ENCODE measurements at places on chromosomes 16 and 17.

- no peak for DNase-seq
These were observed 72.5 kb upstream of the ZNF423 start for GRCh38 chr16:49928176-49929041.

GRCh38 chr17:68646626-68647526, 45.7 kb upstream of the FAM20A start:
- DNase-seq, result no peak

GRCh38 chr17:73068322-73069153, 23.9 kb downstream of the SLC39A11 start:
- DNase-seq, result no peak

- peak; percentile 68 for DNase-seq
These were observed 38.3 kb downstream of the ABCC12 start for GRCh38 chr16:48117217-48118105.

DNA sequence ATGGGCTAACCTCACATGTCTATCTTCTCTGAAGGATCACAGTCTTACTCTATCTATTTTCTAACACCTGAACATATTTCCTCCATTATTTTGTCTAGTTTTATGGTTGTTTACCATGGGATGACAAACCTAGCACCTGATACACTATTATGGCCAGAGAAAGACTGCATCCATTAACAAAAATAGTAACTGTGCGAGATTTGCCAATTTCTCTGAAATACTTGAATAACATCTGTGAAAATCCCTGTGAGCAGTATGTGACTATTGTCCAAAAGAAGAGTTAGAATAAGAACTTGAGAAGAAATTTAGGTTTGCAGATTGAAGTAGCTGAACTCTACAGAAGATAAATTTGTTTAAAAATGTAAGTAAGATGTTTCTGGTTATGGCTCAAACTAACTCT, 142.0 kb upstream of the CDH11 start:
- no peak for DNase-seq

DNA sequence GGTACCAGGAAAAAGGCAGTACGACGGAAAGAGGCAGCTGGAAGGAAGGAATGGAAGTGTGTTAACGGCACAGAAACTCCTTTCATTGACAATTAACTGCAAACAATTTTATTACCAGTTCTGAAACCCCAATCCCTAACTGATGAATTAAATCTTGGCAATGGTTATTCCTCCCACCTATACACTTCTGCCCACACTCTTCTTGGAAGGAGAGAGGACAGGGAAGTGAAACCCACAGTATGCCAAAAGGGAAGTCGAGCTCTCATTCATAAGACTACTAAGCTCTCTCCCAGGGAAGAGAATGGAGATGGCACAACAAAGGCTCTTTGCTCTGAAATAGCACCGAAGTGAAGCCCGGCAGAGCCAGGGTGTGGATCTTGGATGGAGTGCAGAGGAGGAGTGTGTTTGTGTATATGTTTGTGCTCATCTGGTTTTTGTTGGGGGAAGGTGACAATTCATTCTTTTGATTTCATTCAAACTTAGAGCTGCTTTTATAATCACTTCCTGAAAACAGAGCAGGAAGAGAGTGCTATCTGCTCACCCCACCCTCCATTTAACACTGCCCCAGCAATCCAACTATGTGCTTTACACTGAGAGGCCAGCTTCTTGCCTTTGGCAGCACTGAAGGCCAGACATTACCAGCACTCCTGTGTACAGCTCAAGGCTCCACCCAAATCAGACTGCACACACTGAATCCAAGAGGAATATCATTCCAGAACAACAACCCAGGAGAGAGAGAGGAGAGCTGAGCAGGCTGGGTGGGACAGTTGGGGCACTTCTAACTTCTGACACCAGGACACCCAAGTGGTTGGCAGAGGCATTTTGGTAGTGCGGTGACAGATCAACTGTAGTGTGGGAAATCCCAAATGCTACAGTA, 68.7 kb downstream of the HIC1 start:
- DNase-seq, result no peak

DNA sequence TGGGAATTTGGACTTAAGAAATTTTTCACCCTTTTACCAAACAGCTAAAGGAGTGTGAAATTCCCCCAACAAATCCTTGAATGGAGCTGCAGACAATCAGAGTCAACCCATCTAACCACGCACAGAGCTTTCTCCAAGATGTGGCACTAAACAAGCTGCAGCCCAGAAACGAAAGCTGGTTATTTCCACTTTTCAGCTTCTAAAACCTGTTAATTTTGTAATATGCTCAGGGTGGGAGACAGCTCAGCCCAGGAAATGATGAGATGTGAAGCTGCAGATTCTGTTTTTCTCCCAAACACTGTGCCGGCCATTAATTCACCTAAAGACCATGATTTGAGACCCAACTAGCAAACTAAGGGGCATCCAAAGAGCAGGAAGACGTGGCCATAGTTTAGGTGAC, 33.2 kb upstream of the ABR start:
- DNase-seq, result no peak

DNA sequence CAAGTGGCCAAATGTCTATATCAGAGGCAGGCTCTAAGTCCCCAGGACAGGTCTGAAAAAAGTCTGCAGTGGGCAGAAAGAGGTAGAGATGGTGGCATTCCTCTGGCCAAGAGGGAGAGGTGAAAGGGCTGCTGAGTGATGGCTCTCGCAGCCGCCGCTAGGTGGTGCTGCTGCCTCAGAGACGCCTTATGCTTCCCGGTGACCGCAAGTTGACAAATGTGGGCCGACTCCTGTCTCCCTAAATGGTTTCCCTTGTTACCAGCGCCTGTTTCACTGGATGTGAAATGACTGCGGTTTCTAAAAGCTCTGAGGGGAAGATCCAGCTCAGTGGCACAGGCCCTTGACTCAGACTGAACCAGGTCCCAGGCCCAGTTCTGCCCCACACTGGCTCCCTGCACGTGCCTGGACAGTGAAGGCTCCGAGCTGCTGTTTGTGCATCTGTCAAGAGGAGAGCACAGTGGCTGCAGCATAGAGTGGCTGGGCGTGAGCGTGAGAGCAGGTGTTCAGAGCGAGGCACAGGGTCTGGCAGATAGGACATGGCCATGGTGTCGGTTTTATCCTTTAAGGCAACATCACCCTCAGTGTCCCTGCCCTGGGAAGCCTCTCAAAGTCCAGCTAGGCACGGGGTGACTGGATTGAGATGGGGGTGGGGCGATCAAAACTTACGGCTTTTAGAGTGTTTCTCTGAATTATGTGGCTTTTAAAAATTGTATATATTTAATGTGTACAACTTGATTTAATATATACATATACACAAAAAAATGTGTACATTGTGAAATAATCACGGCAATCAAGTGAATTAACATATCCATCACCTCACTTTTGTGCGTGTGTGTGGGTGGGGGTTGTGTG, 19.9 kb downstream of the CLEC16A start:
- DNase-seq, result peak; percentile 80

DNA sequence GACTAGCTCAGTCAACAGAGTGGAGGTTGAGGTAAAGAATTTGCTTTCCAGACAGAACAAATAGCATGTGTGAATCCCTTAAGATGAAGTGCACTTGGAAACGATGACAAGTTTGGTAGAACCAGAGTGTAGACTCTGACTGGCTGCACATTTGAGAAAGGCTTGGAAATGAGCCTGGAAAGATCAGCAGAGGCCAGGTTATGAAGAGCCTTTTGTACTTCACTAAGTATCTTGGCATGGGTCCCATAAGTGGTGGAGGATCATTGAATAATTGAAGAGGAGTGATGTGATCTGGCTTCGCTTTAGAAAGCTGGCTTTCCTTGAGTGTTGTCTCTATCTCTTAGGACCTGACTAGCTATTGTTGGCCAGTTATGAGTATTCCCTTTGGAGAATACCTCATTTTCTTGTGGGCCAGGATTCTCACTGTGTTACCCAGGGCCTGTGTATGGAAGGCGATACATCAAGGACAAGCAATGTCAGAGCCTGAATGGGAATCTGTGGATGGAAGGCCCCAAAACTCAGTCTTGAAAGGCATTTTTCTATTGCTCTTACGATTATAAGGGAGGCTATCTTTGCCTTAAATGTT, 329.8 kb downstream of the UTP18 start:
- DNase-seq, result no peak

- DNase-seq, result no peak
These were observed 1.2 kb downstream of the HSDL1 start for GRCh38 chr16:84143784-84144199.

- no peak for DNase-seq
These were observed 201.5 kb upstream of the CACNG5 start for GRCh38 chr17:66633317-66633965.

DNA sequence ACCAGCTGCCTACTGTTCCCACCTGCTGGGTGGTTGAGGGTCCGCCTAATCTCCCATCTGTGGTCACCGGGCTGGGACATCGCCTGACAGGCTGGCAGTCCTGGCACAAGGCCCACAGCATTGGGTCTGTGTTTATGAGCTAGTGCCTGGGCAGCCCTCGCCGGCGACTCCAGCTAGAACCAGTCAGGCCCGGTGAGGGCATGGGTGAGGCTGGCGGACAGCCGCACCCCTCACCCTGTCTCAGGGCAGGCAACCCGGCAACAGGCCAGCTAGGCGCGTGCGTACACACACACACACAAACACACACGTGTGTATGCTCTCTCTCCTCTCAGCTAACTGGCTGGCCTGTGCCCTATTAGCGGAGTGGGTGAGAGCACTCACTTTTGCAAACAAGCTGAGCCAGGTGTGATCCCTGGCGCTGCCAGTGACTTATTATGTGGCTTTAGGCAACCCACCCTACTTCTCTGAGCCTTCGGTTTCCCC, 10.4 kb downstream of the HSD11B2 start:
- DNase-seq, result peak; percentile 77

- no peak for DNase-seq
These were observed 11.2 kb upstream of the FAM20A start for GRCh38 chr17:68612209-68612922.

DNA sequence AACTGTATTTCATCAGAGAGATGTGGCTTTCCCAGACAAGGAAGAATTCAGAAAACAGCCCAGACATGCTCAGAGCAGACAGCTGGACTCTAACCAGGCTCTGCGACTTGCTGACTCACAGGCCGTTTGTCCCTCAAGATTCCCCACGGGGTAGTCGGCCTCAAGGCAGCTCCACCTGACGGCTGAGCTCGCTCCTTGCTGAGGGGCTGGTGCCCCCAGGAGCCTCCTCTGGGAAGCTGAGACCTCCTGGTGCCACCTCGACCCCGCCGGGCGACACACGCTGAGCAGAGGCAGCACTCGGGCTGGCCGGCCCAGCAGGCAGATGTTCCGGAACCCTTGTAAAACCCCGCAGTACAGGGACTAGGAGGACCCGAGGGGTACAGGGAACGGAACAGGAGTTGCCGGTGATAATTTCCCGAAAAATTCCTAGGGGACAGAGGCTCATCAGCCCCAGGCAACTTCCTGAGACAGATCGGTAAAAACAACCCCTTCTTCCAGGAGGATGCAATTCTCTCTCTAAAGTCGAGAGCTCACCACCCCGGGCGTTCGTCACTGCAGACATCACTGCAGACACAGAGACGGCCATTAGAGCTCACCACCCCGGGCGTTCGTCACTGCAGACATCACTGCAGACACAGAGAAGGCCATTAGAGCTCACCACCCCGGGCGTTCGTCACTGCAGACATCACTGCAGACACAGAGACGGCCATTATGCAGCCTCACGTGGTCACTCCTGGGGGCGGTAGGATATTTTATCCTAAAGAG, 19.9 kb downstream of the RPH3AL start:
- no peak for DNase-seq

GRCh38 chr17:79203016-79203415, 128.4 kb downstream of the ENGASE start:
- no peak for DNase-seq

GRCh38 chr16:52546291-52547003, 496 bp downstream of the TOX3 start:
- no peak for DNase-seq

DNA sequence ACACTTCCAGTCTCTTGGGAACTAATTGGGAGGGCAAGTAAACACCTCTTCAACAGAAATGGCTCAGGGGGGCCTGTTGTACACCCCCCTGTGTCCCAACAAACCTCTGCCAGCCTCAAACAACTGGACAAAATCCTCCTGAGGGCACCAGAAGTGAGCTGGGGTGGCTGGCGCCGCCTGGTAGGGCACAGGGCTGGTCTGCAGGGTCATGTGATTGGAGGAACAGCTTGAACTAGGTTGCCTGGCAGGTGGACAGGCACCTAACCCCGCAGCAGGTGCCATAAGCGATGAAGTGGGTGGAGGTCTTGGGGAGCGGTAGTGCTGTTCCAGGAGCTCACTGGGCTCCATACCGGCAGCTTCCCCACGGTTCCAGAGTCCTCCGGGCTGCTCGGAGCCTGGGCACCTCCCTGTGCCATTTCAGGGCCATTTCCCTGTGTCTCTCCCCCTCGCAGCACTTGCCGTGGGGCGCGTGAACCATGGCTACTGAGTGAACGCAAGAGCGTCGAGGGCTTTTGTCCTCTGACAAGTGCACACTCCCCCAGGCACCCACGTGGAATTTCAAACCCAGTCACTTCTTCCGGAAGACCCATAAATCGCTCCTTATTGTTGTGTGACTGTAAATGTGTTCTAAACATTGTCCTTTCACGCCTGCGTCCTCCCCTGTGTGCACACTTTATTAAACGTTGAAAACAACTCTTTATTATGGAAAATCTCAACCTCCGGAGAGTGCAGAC, 101.5 kb downstream of the SEC14L1 start:
- DNase-seq, result no peak

DNA sequence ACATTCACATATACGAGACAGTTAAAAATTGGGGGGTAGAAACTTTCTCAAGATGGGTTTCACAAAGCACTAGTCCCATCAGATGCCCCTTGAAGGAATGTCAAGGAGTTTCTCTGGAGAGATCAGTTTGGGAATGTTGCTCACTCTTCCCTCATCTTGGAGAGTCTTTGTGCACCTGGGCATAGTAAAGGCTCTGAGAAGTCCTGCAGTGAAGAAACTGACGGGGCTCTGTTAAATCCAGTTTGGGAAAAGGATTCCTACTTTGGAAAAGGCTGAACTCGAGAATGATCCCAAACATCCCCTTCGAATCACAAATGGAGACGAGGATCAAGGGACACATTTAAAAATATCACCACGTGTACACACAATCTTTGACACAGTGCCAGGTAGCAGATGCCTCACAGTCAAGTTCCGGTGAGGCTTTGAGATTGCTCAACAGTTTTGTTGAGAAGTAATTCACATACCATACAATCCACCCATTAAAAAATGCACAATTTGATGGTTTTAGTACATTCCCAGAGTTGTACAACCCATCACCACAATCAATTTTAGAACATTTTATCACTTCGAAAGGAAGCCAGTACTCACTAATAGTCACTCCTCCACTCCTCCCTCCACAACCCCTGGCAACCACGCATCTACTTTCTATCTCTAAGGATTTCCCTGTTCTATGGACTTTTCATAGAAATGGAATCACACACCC, 203.4 kb upstream of the FOXF1 start:
- peak; percentile 60 for DNase-seq

DNA sequence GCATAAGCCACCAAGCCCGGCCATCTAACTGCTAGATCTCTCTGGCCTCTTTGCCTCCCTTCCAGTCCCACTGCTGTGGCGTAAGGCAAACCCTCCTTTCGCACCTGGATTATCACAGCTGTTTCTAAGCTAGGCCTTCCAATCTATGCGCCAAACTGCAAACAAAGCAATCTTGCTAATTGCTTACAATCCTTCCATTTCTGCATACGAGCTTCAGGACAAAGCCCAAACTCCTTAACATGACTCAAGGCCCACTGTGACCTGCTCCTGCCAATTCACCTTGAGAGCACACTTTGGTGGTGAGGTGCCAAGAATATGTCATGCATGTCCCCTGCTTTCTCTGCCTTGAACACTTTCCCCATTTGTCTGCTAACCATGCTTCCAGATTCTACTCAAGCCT, 6.0 kb upstream of the ARL5C start:
- DNase-seq, result no peak
